Activated CD4-positive, alpha-beta T cell treated with anti-CD3 and anti-CD28 coated beads, Interleukin-10, Interleukin-2, amounts not matched to agents 100 ng/mL and 50 ng/mL, durations not matched to agents 16 hours and 8 hours (primary cell): ENCODE measurements at places on chromosomes 7 and 10.

GRCh38 chr10:70589762-70590654, 12.5 kb downstream of the PRF1 start:
- DNase-seq: no peak

GRCh38 chr10:26509307-26509706, 71.2 kb downstream of the APBB1IP start:
- DNase-seq: no peak

- peak; percentile 90 for DNase-seq
These were observed 22.7 kb upstream of the FXYD4 start for GRCh38 chr10:43348511-43349312.

GRCh38 chr7:129159539-129159938, 15.0 kb downstream of the TSPAN33 start:
- no peak for DNase-seq

GRCh38 chr7:143255564-143255963, 7.7 kb upstream of the GSTK1 start:
- no peak for DNase-seq

GRCh38 chr10:11210211-11210922, 192.7 kb downstream of the CELF2 start:
- no peak for DNase-seq

GRCh38 chr7:143929224-143929920, 5.7 kb upstream of the OR2F2 start:
- peak; percentile 75 for DNase-seq

- no peak for DNase-seq
These were observed 11.1 kb downstream of the CHST3 start for GRCh38 chr10:71975087-71975870.

GRCh38 chr7:107998660-107999480, 4.1 kb downstream of the LAMB1 start:
- no peak for DNase-seq

DNA sequence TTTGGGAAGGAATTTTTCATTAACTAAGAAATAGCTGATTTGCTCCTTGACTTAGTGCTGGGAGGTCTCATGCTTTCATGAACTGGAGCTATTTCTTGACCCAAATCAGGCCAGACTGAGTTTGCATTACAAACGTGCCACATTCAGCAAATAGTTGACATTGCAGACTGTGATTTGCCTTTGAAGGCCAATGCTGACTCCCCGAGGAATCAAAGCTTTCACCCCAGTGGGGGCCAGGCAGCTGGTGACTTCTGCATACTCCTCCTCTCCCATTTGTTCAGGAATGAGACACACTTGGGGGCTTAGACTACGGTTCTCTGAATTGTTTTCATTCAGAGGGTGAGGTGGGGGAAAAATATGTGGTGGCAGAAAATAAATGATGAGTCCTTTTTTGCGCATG, 111.0 kb upstream of the JAZF1 start:
- DNase-seq: no peak

- no peak for DNase-seq
These were observed 39.2 kb downstream of the EEPD1 start for GRCh38 chr7:36192053-36192824.

DNA sequence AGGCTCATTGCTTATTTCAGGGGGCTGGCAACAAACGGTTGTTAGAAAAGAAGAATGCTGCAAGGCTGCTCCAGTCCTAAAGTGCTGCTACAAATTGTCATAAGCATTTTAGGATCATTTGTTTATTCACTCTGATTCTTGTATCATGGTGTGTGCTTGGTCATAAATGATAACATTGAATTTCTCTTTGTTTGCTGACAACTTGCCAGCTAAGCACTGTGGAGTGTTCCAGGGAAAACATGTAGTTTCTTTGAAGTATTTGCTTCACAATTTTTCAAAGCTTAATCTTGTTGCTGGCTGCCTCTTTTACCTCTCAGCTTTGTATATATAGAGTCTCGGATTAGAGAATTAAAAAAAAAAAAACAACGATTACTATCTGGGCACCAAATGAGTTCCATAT, 263.0 kb downstream of the PHF14 start:
- DNase-seq: no peak

DNA sequence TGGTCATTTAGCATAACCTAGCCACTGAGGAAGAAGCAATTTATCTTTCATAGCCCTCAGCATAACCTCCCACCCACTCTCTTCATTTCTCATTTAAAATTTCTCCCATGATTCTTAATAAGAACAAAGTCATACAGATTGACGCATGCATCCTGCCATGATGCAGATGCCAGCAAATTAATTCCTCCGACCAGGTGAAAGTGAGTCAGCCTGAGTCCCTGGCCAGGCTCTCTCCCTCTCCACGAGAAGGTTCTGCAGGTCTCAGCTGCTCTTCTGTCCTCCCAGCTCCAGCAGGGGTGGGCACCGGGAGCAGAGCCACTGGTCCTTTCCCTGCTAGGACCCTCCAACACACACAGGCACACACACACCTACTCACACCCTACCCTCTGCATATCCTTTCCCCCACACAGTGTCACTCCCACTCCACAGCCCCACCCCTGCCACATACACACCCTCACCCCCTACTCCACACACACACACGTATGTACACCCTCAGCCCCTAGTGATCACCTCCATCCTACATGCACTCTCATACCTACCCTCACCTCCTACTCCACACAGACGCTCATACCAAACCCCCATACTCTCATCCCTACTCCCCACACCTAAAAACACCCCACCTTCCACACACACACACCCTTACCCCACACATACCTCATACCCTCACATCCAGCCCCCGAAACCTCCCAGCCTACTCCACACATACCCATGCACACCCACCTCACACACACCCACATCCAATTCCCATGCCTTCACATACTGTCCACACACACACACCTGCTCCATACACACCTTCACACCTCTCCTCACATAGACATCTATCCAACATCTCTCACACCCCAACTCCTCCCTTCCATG, 78.0 kb downstream of the FAM13C start:
- no peak for DNase-seq

- DNase-seq: no peak
These were observed 54.9 kb downstream of the RNLS start for GRCh38 chr10:88528201-88528600.

DNA sequence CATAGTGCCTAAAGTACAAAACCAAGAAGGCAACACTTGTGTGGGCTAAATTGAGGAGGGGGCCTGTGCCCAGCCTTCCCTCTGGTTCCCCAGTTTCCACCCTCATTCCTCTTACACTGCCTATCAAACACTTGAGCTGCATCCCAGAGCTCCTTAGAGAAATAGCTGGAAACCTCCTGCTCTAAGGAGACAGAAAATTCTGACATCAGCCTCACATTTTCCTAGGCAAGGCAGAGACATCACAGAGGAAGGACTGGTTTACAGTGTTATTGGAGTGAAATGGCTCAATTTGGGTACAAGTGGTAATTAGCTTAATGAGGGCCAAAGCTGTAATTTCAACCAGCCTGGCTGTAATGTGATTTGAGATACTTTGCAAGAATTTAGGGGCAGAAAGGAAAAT, 192.3 kb upstream of the AOAH start:
- DNase-seq: no peak

DNA sequence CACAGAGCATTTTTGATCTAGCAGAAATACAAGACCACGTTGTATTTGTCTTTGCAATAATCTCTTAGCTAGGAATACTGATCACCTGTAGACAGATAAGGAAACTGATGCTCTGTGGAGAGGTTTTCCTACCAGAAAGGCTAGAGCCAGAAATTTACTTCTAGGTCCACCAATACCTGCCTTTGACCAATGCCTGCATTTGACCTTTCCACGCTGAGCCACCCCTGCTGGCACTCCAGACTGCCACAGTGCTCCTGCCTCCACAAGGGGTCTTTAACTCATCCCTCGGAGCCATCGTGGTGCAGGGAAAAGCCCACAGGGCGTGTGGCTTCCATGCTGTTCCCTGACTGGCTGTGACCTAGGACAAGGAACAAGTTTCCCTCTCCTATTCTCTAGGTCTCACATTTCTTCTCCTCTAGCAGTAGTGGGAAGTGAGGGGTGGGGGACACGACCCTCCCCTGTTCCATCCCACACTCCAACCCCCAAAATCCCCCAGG, 1.5 kb upstream of the ELN start:
- DNase-seq: no peak

DNA sequence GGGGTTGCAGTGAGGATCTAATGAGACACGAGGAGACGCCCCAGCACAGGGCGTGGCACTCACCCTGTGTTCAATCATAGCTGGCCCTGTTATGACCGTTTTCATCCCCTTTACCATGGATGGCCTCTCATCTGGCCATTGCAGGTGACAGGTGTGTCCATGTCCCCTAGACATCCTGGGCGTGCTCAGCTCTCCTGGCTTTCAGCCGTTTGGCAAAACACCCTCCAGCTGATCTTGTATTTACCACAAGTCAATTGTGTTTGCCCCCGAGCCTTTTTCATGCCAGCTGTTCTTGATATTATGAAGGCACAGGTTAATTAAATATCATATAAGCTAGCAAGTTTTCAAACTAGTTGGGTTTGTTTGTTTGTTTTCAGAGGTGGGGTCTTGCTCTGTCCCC, 97.1 kb downstream of the CHST15 start:
- no peak for DNase-seq

- DNase-seq: no peak
These were observed 695.6 kb upstream of the IGFBP3 start for GRCh38 chr7:46616636-46617035.

DNA sequence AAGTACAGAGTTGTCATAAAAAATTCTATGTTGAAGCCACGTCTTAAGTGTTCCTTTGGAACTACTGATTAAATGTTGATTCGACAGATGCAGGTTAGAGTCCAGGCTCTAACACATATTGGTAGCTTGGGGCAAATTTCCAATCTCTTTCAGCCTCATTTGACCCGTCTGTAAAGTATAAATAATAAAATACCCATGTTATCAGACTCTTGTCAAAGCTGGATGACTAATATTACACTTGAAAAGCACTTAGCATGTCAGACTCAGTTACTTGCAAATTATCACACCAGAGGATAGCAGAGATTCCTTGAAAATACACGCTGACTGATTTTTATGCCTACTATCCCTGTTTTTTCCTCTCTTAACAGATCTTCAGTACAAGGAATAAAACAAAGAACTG, 18.1 kb upstream of the MACC1 start:
- no peak for DNase-seq
